Hippocampal formation (tissue), 2 donors: ENCODE measurements at places on chromosomes 4 and X.

DNA sequence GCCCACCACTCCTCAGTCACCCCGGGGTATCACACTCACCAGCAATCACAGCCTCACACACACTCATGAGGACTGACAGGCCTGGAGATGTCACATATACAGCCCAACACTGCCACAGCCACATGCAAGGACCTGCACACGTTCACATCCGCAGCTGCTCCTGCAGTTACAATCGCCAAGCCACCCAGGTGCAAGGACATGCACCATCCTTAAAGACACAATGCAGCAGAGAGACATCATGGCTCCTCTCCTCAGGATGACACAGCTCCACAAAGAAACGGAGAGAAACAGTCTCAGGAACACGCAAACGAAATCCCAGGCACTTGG lies 1.1 kb downstream of the PCSK1N start:
- peak; percentile 2 for DNase-seq

DNA sequence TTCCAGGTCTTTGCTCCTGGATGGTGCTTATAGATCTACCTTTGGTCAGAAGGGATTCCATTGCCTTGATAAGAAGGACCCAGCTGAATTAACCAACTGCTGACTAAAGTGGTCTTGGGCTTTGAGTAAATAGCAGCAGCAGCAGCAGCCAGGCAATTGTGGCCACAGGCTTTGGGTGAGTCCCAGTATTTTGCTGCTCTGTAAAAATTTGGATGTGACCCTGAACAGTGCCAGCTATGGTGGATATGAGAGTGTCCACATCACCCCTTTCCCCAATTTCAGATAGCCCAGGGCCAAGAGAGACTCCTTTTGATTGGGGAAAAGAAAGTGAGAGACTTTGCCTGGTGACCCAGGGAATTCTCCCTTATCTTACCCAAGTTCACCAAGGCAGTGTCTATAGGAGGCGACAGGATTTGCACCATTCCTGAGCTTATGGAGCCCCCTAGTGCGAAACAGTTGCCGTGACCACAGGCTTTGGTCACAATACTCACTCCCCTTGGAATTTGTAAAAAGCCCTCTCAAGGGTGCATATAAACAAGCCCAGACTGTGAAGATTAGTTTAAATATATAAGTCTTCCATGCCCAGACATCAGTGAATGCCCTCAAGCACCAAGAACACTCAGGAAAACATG lies 518.0 kb downstream of the TMA16 start:
- DNase-seq: no peak

GRCh38 chrX:110132450-110133114 lies 129.7 kb downstream of the TMEM164 start:
- no peak for DNase-seq

GRCh38 chr4:48954314-48954713 lies 31.8 kb upstream of the CWH43 start:
- no peak for DNase-seq

DNA sequence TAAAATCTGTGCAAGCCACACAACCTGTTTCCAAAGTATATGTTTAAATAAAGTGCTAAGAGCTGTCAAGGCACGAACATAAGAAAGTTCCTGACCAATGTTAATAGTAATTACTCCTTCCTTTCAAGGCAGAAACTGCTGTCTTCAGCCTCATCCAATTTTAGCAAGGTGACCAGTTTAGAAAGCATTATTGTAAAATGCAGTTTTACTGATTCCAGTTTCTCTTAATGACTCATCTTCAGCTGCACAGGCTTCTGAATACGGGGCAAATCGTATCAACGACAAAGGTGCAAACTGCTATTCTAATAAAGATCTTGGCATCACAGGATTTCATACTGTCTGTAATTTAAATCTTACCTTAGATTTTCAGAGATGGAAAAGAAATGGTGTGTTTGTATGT lies 87.5 kb downstream of the PPP3CA start:
- no peak for DNase-seq

DNA sequence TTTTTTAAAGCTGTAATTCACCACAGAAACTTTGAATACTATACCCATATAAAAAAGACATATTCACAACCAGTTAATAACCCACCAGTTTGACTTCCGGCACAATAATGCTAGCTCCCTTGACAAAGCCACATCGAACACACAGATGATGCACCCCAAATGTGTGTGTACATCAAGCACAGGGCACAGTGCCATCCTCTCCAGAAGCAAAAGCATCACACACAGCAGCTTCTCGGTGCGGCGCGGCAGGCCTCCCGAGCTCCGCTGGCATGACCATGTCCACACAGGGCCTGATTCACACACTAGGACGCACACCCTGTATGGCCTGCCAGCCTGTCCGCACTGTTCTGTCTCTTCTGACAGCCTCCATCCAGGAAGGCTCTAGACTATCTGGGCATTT lies 88.0 kb downstream of the LEF1 start:
- DNase-seq: no peak

DNA sequence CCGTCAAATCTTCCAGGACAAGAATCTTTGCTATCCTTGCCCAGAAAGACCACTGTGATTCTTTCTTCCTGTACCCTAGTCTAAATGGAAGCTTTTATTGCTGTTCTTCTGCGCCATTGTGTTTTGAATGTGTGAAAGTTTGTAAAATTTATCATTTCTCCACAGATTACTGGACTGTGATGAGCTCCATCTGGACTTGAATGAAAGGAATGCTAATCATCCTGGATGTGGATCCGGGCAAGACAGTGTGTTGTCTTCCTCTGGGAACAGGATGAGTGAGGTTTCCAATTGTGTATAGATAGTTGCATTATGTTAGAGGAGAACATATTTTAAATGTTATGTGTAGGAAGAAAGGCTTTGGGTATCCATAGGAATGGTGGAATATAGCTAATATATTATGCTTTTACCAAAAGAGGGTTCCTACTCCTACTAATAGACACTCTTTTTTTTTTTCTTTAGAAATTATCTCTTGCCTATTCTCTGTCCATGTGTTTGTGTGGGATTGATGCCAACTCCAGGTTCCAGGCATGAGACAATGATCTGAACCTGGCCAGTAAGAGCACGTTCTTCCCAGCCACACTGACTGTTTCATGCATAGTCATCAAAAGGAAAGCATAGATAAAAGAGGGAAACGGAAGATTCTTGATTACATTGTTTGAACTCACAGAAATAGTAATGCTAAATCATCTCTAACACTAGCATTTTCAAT lies 803.6 kb upstream of the ADGRL3 start:
- no peak for DNase-seq

GRCh38 chr4:2418650-2419571 lies at the start of gene CFAP99:
Gene CFAP99, plus strand, starts transcription at chr4:2418955.
- DNase-seq: peak; percentile 93

DNA sequence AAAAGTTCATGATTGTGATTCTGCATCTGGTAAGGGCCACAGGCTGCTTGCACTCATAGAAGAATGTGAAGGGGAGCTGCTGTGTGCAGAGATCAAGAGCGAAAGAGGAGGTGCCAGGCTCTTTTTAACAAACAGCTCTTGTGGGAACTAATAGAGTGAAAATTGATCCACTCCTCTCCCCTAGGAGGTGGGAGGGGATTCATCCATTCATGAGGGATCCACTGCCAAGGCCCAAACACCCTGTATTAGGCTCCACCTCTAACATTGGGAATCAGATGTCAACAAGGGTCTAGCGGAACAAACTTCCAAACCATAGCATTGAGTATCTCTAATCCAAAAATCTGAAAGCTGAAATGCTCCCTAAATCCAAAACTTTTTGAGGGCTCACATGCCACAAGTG lies 16.4 kb upstream of the PPID start:
- DNase-seq: no peak

DNA sequence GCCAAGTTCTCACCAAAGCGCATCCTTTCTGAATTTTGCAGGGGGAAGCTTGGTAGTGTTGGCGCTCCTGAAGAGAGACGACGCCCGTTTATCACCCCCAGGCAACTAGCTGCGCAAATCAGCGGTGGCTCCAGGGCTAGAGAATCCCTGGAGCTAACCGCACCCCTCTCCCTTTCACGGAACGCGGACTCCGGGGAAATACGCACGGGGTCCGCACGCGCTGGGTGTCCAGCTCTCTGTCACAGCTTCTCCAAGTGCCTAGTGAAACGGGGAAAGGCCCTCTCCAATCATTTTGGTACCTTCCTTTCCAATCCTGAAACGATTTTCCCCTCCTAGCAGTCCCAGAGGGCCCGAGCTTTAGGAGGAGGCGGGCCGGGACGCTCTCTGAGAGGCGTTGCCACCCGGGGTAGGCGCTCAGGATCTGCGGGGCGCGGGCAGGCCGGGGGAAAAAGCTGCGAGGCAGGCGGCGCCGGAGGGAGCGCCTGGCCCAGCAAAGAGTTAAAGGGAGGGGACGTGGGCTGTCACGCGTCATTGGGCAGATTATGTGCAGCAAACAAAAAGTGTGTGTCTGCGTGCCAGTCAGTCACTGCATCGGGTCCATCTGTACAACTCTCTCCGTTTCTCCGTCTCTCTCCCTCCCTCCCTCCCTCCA lies at the start of gene PRDM8:
Gene PRDM8 (plus strand): TSS at position 582 of the 652 bp plus-strand sequence. CDS start 2,578 bp downstream, outside the sequence.
- DNase-seq: peak; percentile 78

- no peak for DNase-seq
These were observed 1.0 kb upstream of the GUCY1B1 start for GRCh38 chr4:155757745-155758265.

- no peak for DNase-seq
These were observed 23.1 kb downstream of the ATP11C start for GRCh38 chrX:139909712-139910111.

DNA sequence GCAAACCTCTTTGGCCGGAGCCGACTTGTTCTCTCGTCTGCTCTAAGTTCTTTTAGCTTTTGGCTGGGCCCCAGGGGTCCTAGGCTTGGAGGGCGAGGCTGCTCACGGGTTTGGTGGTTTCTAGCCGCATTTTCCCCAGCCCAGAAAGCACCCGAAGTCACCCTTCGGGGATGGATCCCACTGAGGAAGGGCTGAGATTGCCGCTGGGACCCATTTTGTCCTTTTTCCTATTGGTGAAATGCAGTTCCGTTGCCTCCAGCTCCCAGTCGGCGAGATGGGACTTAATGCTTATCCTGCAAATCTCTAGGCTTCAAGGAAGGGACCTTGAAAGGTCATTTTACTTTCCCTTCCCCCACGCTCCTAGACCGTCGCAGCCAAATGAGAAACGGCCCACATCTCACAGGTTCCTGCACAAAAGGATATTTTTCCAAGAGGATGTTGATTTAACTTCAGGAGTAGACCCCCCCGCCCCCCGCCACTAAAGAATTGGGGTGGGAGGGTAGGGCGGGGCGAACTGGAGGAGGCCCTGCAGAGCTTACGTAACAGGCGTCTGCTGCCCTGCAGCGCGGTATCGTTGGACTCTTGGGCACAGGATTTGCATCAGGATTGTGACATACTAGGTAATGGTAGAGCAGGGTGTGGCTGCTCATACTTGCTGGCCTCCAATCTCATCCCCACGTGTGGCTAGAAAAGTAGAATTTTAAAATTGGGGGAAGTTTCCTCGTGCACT lies 564 bp downstream of the PGK1 start:
- DNase-seq: no peak

GRCh38 chr4:149102765-149103164 lies 660.6 kb upstream of the NR3C2 start:
- no peak for DNase-seq

- no peak for DNase-seq
These were observed 374.2 kb downstream of the FBXO8 start for GRCh38 chr4:173909294-173909693.

DNA sequence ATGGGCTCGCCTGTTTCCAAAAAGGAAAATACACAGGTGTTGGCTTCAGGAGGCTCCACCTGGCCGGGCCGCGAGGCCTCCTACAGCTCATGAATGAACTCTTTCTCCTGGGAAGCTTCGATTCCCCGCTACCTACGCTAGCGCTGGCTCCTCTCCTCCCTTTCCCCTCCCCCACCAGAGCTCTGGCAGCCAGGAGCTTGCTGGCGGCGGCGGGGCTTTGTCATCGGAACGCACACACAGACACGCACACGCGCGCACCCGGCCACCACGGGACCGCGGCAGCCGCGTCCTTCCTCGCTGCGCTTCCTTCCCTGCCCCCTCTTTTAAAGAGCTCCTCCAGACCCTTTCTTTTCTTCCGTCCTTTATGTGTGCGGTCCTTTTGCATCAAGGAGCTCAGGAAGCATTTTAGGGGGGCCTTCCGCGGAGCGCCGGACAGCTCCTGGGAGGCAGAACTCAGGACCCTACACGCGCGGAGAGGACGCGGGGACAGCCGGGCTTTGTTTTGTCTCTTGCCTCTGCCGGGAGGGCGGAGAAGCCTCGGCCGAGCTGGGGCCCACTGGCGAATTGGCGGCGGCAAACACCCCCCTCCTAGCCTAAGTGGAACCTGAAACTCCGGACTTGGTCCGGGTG lies 70.2 kb upstream of the BCOR start:
- no peak for DNase-seq

- DNase-seq: no peak
These were observed 260.3 kb upstream of the TENM3 start for GRCh38 chr4:181982856-181983255.

DNA sequence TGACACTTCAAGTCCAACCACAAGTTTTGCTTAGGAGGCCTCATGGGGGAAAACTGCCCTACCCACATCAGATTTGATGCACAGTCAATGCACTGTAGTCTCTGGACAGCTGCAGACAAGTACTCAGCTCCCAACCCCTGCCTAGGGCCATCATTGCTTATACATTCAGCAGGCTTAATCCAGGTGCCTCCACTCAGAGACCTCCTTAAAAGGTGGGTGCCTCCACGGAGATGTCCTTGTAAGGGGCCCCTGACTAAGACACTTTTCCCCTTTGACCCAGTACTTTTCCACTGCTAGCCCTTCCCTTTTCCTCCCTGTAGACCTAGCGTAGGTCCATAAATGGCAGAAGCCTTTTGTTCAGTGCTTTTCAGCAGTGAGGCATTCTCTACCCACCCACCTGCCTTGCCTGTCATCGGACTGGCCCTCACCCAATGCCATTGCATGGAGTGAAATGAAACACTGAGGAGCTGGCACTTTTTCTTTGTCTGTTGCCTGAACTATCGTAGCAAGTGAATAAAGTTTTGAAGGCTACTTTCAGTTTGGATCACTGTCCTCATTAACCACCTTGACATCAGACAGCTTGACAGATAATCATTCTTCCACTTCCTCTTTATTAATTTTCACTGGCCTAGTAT lies 23.8 kb upstream of the PLK4 start:
- no peak for DNase-seq

DNA sequence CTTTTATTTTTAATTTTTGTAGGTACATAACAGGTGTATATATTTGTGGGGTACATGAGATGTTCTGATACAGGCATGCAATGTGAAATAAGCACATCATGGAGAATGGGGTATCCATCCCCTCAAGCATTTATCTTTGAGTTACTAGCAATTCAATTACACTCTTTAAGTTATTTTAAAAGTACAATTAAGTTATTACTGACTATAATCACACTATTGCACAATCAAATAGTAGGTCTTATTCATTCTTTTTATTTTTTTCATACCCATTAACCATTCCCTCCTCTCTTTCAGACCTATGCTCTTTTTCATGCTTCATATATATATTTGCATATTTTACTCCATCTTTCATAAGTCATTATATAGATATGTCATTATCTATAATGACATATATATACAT lies 93.3 kb downstream of the MAGEB5 start:
- no peak for DNase-seq

GRCh38 chr4:16384576-16384975 lies 158.3 kb upstream of the TAPT1 start:
- DNase-seq: no peak

- no peak for DNase-seq
These were observed 39.0 kb downstream of the FBXO8 start for GRCh38 chr4:174244441-174244840.
